Inflammatory macrophage treated with lipopolysaccharide for 4 hours (primary cell): ENCODE measurements at places on chromosomes 5 and 9.
A peak's percentile ranks its signal among the peaks of the same experiment; 100 is the strongest.

- DNase-seq = no peak
Measured at GRCh38 chr5:88671106-88671504, 211.9 kb downstream of the MEF2C start.

DNA sequence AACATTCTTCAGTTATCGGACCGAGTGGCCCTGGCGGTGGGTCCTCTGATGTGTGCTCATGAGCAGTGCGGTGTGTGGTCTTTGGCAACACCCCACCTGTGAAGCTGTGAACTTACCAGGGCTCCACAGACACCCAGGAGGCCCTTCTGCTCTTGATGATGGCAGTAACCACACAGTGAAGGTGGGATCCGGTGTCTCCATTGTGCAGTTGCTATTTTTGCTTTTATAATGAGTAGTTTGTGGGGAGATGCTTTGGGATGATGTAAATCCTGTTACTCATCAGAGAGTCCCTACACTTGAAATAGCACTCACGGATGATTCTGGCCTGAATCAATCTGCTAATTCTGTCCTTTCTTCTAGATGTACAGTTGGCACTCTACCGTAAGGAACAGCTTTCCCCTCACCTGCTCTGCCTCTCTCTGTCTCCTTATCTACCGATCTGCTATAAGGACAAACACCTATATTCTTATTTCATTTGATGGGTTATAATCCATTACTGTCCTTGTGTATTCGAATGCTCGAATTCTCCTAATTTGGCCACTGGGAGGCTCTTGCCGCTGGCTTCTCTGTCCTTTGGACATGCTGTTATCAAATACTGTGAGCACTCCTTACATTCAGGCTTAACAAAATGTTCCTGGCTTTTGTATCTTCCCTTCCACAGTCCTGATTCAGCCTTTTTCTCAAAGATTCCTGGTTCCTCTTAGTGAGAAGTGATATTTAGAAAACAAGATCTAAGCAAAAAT, 20.2 kb downstream of the ATPSCKMT start:
- DNase-seq = no peak

DNA sequence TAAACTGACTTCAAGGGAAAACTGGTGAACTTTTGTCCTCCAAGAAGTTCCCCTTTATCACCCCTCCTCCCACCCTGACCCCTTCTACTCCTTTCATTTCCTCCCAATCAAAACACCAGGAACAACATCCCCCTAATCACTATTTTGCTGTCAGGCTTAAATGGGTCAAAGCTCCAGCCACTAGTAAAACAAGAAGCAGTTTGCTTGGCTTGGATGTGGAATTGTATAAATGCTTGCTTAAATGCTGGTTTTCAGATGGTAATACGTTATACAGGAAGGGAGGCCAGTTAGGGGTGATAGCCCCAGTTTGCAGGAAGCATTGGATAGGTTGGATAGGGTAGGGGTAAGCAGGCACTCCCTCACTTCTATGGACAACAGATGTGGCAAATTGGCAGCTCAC, 473.6 kb downstream of the AGTPBP1 start:
- DNase-seq = no peak

DNA sequence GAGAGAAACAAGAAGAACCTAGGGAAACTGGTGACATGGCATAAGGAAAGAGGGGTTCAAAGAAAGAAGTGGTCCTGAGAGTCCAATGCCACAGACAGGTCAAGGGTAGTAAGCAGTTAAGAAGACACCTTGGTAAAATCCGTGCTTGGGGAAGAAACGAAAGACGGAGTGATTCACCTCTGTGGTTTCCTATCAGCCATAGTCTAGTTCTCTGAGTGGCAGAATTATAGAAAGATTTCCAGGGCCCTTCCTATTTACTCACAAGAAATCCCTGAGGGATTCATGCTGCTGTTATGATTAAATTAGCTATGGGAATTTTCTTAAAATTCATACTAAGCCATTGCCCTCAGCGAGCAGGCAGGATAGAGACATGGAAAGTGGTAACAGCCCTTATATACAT, 31.7 kb downstream of the IL33 start:
- DNase-seq = no peak

- DNase-seq = peak; percentile 42
Measured at GRCh38 chr5:57779383-57780223, 297.0 kb upstream of the ACTBL2 start.

- DNase-seq = no peak
Measured at GRCh38 chr9:115764645-115765044, 388.9 kb upstream of the PAPPA start.

- no peak for DNase-seq
Measured at GRCh38 chr5:88550736-88551135, 282.1 kb upstream of the TMEM161B start.

- no peak for DNase-seq
Measured at GRCh38 chr5:27830546-27830945, 792.2 kb upstream of the CDH9 start.

- peak; percentile 4 for DNase-seq
Measured at GRCh38 chr9:21616082-21616778, 134.1 kb upstream of the IFNE start.

DNA sequence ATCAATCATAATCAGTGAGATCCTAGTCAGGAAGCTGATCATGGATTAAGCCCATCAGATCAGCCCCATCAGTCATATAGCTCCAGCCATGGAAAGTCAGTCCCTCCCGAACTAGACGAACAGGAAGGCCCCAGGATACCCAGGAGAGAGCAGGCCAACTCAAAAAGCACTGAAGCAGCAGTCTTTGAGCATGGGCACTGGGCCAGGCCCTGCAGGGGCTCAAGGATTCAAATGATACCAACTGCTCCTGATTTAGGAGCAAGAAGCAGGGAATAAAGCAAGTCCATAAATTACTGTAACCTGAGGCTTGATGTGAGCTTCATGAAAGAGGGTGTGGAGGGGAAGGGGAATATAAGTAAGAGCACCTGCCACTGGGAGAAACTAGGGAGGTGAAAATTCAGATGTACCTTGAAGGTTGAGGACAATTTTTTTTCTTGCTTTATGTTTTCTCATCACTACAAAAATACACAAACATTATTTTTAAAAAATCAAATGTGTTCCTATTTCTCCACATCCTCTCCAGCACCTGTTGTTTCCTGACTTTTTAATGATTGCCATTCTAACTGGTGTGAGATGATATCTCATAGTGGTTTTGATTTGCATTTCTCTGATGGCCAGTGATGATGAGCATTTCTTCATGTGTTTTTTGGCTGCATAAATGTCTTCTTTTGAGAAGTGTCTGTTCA, 115.2 kb downstream of the SIL1 start:
- no peak for DNase-seq

DNA sequence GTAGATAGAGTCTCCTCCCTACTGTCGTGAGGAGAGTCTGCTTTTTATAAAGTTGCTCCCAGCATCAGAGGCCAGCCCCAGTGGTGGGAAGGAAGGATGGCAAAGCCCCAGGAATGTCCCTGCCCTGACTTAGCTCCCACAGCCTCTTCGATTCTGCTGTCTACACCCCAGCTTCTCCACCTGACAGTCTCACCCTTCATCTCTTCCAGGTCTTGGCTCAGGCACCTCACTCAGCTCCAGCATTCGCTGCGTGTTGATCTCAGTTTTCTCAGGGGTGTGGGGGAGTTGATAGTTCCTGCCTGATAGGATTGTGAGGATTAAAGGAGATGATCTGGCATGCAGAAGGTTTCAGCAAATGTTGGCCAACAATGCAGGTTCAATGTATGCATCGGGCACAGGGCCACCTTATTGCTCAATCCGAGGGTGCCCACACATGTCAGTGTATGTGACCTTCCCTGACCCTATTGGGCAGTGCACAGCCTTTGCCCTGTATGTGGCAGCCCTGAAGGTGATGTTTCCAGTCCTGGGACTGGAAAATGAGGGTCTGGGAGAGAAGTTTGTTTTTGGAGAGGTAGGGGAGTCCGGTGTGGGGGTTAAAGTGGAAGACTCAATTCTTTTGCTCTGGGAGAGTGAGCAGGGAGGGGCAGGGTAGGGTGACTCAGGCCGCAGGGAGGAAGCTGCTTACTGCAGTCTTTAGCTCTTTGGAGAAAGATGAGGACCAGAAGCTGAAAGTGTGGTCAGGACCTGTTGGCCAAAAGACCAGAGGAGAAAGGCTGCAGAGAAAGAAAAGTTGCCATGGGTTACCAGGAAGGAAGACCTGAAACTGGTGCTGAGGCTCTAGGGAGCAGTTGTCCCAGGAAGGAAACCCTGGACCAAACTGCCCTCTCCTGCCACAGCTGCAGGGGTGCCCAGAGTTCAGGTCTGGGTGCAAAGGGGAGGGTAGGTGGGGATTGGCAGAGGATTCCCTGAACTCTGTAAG, 153.2 kb downstream of the MACROH2A1 start:
- peak; percentile 58 for DNase-seq

- DNase-seq = no peak
Measured at GRCh38 chr5:116953251-116953930, 378.8 kb upstream of the SEMA6A start.

DNA sequence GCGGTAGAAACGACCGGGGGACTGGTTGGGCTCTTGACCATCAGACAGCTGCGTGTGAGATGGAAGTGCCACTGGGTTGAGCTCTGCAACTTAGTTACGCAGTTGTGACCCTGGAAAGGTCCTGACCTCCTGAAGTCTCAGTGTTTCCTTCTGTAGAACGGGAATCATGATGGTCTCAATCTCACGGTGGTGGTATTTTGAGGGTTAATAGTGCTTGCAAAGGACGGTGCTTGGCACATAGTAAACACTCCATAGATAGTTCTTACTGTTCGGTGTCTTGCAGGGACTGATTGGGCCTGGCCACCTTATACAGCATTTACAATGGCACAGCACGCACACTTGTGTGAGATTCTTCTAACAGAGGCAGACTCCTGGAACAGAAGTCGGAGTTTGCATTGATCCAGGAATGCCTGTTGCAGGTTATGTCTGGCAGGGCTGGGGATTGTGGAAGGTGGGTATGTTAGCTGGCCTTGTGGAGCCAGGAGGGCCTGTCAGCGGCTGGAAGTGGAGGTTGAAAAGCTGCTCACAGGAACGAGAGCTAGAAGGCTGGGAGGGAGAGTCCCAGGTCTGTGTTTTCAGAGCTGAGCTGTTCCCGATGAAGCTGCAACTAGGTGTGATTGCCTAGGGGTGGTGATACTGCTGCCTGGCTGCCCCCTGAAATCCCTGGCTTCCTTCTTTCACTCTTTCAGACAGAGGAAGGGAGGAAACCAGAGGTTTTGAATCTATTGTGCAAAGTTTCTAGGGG, 962 bp upstream of the TXN start:
- DNase-seq = peak; percentile 76

GRCh38 chr5:73706963-73707362, 81.0 kb downstream of the ARHGEF28 start:
- no peak for DNase-seq
